Stimulated activated CD4-positive, alpha-beta T cell treated with anti-CD3 and anti-CD28 coated beads, Interleukin-1b, Interleukin-23, amount 100 ng/mL, for 4 hours (primary cell): ENCODE measurements at places on chromosomes 1 and 21.

- no peak for DNase-seq
Measured at GRCh38 chr1:8197493-8198282, 120.2 kb upstream of the SLC45A1 start.

DNA sequence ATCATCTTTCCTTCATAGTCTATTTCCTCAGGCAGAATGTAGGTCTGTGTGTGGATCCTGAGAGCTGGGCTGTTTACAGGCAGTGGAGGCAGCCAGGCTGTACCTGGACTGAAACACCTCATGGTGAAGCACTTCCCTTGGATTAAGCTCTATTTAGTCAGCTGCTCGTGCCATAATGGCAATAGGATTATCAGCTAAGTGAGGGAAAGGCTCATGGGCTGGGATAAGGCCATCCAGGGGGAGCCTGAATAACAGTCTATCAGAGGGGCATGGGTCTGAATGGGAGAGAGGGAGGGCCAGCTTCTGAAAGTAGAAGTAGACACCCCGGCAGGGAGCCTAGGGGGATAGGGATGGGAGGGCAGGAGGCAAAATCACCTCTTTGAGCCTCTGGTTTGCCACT, 8.3 kb downstream of the RNASEL start:
- no peak for DNase-seq

GRCh38 chr1:6731905-6732304, 30.3 kb upstream of the DNAJC11 start:
- no peak for DNase-seq

DNA sequence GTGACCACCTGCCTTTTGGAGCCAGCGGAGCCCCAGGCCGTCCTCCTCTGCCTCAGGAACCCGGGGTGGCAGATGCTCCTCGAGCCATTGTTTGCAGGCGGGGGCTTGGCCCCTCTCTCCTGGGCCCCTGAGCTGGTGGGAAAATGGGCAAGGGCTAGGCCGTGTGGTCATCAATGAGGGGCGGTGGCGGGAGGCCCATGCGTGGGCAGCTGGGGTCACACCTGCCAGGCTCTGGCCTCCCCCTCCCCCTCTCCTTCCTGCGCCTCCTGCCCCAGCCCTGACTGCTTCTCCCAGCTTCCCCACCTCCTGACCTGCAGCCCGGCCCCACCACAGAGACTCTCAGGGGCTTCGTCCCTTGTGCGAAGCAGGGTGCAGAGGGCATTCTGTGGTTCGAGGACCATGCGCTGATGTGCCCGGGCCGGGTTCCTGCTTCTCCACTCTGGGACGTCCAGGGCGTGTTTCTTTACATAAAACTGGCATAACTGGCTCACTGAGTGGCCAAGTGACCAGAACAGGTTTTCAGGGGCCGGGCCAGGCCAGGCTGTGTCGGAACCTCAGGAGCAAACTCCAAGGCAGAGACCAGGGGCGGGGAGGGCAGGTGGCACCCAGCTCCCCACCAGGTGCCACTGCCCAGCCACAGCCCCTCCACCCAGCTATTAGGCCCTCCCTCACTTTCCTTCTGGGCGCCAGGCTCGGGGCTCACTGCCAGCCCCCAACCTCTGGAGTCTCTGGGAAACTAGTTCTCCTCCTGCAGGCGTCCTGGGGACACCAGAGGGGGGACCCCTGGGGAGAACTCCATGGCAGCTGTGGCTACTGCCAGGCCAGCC, 9.3 kb downstream of the SAMD11 start:
- DNase-seq = no peak

- no peak for DNase-seq
Measured at GRCh38 chr1:224377676-224378006, 21.0 kb downstream of the CNIH4 start.

- no peak for DNase-seq
Measured at GRCh38 chr1:243710467-243710866, 139.6 kb downstream of the AKT3 start.

DNA sequence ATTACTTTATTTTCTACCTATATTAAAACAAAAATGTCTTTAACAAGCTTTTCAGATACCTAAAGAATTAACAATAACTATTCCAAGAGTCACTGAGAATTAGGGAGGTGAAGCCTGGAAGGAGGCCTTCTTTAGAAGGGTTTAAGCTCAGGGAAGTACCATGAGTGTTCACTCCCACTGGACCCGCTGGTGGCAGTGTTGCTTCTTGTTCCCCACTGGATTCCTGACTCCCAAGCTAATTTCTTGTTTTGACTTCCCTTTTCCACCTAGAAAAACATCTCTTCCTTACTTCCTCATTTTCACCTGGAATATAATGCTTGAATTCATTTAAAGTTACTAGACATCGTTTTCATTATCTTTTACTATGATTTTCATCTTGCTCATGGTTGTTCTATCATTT, 264.2 kb downstream of the HMCN1 start:
- no peak for DNase-seq

GRCh38 chr1:177615251-177615650, 354.6 kb downstream of the SEC16B start:
- DNase-seq = no peak

DNA sequence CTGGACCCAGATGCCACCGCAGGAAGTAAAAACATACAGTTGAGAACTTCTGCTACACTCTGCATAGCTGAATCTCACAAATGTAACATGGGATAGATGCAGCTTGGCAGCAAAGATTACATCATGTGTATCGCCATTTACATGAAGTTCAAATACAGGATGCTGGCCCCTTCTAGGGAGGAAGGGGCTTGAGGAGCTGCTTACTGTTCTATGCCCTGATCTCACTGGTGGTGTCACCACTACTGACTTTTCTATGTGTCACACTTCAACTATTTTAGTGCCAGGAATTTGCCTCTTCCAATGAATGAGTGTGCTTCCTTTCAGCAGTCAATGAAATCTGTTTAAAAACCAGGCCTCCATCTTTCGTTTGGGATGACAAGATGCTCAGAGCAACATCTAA, 31.1 kb downstream of the MRAP start:
- DNase-seq = no peak

- DNase-seq = no peak
Measured at GRCh38 chr1:167057241-167057688, 32.9 kb downstream of the GPA33 start.

DNA sequence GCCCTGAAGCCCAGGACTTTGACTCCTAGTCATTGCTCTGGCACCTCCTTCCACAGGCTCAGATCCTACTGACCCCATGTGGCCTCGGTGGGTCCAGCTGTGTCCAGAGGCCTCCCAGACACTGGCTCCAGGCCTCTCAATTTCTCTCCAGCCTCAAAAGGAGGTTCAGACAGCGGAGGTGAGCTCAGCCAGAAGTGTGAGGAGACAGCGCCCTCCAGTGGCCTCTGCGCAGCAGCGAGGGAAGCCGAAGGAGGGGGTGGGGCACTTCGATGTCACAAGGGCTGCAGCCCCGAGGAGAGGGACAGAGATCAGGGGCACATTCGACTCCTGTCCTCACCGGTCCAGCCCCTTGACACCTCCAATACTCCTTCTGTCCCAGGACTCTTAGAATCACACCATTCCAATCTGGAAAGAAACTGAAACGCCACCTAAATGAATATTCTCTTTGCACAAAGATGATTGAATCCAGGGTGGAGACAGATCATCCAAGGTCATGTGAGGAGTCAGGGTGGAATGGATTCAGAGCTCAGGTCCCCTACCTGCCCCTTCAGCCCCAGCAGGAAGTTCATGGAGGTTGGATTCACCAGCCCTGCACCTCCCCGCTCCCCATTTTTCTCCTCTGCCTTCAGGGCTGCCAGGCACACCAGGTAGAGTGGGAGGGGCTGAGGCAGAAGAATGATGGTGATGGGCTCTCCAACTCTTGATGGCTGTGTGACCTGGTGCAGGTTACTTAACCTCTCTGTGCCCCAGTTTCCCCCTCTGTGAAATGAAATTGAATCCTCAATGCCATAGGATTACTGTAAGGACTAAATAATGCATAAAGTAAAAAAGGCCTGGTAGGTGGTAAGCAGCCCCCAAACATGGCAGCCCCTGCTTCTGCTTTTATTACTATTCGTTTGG, 34.8 kb upstream of the ZBTB40 start:
- peak; percentile 64 for DNase-seq

GRCh38 chr1:205061665-205062069, 18.7 kb downstream of the CNTN2 start:
- peak; percentile 54 for DNase-seq

DNA sequence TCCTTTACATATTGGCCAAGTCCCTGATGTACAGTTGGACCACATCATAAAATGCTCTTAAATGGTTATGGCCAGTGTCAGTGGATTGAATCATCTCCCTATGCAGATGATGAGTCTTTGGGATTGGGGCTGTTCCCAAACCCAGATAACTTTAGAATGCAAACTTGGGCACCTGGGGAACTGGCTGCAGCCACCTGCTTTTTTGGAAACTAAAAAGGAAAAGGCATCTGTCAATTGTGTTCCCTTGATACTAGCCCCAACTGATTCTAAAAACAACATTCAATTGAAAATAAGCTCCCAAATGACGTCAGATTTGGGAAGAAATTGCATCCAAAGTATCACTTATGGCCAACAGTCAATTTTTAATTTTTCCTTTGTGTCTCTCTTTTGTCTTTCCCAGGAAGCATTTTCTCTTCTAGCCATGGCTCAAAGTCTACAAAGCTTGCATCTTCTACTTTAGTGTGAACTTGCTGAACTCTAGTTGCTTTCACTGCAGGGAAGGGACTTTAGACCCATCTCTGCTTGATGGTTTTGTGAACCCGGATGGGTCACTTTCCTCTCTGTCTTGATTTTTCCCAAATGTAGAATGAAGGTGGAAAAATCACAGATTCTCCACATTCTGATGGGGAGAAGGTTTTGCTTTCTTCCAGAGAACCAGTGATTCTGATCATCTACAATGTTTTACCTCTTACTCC, 402.3 kb upstream of the USP24 start:
- DNase-seq = no peak

DNA sequence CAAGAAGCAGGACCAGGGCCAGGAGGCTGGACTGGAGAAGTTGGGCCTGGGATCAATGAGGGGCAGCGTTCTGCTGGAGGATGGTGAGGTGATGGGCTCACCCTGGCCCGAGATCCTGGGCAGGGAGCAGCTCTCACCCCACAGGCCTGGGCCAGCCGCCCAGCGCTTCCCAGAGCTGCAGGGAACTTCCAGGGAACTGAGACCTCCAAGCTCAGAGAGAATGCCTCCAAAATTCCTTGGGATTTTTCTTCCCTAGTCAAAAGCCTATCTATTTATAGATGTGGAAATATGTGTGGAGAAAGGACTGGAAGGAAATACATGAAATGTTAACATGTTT, 121.2 kb downstream of the SPSB1 start:
- no peak for DNase-seq

- no peak for DNase-seq
Measured at GRCh38 chr21:45580576-45581321, 38.5 kb upstream of the SLC19A1 start.

DNA sequence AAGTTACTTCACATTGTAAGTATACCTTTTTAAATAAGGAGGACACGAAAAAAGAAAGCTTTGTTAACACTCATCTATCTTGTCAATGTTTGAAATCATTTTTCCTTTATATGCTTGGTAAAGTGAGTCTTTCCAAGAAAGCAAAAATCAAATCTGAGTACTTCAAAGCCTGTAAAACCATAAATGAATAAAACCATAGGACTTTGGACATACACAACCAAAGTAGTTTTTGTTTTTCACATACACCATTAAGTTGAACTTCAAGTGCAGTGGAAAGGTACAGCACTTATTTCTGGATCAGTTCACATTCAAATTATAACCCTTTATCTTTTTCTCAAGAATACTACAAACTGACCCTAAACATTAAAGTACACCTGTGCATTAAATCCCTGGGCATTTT, 10.1 kb upstream of the PSMG1 start:
- DNase-seq = no peak

DNA sequence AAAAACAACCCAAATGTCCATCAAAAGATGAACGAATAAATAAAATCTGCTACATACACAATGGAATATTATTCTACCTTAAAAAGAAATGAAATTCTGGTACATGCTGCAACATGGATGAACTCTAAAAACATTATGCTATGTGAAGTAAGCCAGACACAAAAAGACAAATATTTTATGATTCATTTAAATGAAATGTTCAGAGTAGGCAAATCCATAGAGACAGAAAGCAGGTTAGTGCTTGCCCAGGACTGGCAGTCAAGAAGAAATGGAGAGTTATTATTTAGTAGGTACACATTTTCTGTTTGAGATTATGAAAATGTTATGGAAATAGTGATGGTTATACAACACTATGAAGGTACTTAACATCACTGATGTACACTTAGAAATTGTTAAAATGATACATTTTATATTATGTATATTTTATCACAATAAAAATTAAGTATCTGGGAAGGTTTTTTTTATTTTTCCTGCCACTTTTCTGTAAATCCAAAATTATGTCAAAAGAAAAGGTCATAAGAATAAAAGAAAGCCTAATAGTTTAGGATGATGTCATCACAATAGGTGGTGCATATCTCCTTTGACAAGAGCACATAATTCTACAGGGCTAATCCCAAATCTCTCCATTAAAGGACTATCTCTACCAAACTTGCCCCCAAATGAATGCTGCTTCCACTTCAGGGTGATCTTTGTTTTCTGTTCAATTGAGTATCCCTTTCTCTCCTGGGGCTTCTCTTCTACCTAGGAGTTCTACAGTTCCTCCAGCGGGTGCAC, 40.2 kb upstream of the FCER1A start:
- no peak for DNase-seq

DNA sequence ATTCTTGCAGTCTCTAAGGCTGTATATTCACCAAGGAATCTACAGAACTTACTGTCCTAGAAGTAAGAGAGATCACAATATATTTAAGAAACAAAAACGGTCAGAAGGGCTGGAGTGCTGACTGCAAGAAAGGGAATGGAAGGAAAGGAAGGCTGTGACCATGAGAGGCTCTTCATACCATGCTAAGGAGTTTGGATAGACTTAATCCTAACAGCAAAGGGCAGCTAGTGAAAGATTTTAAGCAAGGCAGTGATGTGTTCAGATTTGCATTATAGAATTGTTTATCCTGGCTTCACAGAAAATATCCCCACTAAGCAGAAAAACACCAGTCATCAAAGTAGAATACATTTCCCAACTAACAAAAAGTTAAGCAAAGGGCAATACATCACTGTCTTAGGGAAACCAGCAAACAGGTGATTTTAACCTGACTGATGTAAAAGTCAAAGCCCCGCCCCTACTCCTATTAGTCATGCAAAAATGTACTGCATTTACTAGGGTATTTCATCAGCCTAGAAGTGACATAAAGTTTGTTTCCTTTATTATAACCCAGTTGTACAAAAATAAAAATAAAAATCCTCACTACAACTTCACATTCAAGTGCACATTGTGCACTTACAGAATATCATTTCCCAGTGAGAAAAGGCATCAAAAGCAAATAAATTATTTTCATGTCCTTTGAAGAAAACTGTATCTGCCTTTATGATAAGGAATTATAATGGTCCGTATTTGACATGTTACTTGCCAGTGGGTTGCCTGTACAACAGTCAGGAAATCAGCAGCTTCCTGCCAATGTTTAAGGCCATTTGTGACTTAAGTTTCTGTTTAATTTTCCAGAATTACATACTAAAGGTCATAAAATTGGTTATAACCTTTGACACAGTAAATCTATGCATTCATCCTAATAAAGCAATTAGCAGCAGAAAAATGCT, 17.2 kb downstream of the JAK1 start:
- DNase-seq = peak; percentile 45

DNA sequence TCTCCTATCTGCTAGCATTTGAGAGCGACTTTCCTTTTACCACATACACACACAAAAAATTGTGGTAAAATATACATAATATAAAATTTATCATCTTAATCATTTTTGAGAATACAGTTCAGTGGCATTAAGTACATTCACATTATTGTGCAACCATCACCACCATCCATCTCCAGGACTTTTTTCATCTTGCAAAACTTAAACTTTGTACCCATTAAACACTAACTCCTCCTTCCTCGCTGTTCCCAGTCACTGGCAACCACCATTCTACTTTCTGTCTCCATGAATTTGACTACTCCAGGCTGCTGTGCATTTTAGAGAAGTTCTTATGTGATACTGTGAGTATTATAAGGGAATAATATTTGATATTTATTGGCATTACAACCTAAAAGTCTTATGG, 181.3 kb downstream of the C1orf21 start:
- no peak for DNase-seq
